ENCODE measurements at places on chromosomes 2 and 18. TPM values are rescaled to one million over a fixed set of nuclear protein-coding genes. Genes with fewer than 3 reads are reported as not detected.

- no peak for DNase-seq
Measured at GRCh38 chr2:161327582-161327981, 19.4 kb downstream of the PSMD14 start.

DNA sequence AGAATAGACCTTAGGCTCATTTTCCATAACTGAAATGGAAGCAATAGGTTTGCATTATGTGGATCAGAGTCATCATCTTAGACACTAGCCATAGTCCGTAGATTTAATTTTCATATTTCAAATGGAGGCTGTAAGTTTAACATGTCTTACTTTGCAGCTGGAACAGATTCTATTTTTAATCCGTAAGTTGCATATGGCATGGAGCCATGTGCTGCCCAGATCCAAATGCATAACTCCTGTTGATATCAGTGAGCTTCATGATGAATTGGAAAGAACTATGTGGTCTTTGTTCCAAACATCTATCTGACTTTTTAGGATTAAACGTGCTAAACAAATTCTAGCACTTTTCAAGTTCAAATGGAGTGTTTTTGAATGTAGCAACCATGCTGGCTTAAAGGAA, 43.4 kb downstream of the MEIS1 start:
- DNase-seq, result no peak

- DNase-seq, result no peak
Measured at GRCh38 chr2:138596403-138596802, 94.8 kb downstream of the SPOPL start.

Gene TRIM43
- polyA plus RNA-seq, result 0.12 TPM

DNA sequence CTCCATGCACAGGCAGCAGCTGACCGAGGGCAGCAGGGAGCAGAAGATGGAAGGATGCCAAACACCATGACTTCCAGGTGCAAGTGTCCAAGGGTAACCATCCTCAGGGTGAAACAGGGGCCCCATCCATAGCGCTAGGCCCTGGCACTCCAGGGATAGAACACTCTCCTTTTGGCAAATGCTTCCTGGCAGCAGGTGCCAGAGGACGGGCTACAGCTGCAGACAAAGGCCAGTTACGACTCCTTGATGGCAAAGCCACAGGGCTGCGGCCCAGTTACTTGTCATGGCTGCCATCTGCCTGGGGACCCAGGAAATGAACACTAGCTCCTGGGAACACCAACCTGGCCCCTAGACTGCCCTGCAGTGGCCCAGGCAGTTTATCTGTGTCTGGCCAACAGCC, 178.8 kb downstream of the TMEM163 start:
- no peak for DNase-seq
